ENCODE measurements at places on chromosomes 16 and 17.

- DNase-seq, result peak; percentile 54
Observed at GRCh38 chr17:40019140-40019991, 4.1 kb downstream of the CSF3 start.

GRCh38 chr16:81593481-81593880 lies 148.9 kb downstream of the CMIP start:
- DNase-seq, result no peak

- no peak for DNase-seq
Observed at GRCh38 chr16:54456291-54456690, 169.7 kb upstream of the IRX3 start.

DNA sequence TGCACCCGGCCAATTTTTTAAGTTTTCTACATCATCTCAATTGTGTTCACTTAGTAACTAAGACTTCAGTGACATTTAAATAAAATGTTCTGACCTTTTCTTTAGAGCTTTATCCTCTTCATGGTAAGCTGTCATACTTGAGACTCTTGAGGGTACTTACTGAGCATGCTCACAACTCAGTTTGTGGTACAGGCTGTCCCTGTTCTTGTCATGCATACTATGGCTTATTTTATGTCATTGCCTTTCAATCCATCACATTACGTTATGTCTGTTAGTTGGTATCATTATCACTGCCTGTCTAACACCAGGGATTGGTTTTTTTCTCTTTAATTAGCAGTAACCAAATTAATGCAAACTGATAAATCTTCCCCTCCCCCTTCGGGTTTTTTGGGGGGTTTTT lies 41.9 kb upstream of the RHBDL3 start:
- DNase-seq, result no peak

GRCh38 chr17:71966459-71967313 lies 154.1 kb upstream of the SOX9 start:
- no peak for DNase-seq

- no peak for DNase-seq
Observed at GRCh38 chr17:69402052-69402451, 12.4 kb upstream of the MAP2K6 start.

DNA sequence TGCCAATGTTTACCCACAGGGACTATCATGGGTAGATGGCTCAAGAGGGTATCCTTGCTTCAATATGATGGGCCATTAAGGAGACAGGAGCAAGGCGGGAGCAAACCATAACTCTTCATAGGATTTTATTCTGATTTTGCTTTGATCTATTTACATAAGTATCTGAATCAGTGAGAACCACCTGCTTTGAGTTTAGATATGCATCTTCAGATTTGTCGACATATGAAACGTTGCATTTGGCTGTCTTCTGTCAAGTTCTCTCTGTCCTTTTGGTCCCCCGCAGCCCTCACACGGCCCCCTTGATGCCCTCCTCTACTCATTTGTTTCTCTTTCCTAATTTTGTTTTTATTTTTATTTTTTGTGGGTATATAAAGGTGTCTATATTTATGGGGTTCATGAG lies 16.2 kb downstream of the WWOX start:
- no peak for DNase-seq

DNA sequence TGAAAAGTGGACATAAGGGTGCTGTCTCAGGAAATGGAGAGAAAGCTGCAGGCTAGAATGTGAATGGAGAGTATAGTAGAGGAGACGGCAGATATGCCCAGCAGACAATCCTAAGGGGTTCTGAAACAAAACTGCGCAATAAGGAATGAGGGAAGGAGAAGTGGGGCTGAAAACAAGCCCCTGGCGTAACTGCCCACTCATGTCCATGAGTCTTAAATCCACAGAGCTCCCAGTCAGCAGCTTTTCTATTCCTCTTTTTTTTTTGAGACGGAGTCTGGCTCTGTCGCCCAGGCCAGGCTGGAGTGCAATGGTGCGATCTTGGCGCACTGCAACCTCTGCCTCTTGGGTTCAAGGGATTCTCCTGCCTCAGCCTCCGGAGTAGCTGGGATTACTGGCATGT lies 5.9 kb downstream of the STRADA start:
- no peak for DNase-seq

DNA sequence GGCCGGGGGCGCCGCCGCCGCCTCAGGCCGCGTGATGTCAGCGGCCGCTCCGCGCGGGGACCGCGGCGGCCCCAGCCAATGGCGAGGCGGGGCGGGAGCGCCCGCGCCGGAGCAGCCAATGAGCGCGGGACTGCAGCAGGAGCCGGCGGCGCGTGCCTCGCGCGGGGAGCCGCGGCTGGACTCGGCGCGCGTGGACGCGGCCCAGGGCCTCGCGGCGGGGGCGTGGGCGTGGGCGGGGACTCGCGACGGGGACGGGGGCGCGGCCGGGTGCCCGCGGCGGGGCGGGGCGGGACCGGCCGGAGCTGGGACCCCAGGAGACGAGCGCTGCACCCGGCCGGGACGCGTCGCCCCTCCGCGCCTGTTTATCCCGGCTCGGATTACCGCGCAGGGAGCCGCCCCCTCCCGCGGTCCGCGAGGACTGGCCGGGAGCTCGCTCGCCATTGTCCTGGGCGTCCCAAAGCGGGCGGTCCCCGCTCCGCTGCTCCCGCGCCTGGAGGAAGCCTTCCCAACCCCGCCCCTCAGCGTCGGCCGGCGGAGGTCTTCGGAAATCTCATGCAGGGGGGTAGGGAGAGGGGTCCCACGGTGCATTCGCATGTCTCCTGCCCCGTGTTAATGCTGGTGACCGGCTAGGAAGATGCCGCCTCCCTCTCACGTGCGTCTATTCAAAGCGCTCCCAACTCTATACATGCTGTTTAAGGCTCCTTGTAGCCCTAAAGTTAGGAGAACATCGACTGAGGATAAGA lies at the start of gene RNF157:
TSS of gene RNF157 (minus strand) at position 33 of the 743 bp plus-strand sequence. CDS start 253 bp downstream, outside the sequence.
- peak; percentile 62 for DNase-seq
